ENCODE measurements at places on chromosomes 7 and 10.

DNA sequence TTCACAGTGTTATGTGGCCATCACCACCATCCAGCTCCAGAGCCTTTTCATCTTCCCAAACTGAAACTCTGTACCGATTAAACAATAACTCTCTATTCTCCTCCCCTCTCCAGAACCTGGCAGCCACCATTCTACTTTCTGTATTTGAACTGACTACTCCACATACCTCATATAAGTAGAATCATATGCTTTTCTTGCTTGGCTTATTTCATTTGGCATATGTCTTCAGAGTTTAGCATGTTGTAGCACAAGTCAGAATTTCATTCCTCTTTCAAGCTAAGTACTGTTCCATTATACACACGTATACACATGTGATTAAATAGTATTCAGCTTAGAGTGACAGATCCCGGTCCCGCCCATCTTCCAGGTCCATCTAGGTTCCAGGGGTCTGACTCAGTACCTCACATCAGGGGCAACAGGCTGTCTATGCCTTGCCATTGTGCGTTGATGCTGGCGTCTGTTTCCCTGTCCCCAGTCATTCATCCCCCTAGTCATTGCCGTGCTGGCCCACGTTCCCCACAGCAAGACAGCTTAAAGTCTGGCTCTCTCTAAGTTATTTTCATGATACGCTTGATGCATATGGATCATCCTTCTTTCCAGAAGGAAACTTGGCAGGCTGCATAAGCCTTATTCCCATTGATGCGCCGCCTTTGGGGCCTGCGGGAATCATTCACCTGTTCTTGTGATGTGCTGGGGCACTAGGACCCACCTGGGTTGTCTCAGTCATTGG lies 108.3 kb downstream of the CHN2 start:
- no peak for DNase-seq

DNA sequence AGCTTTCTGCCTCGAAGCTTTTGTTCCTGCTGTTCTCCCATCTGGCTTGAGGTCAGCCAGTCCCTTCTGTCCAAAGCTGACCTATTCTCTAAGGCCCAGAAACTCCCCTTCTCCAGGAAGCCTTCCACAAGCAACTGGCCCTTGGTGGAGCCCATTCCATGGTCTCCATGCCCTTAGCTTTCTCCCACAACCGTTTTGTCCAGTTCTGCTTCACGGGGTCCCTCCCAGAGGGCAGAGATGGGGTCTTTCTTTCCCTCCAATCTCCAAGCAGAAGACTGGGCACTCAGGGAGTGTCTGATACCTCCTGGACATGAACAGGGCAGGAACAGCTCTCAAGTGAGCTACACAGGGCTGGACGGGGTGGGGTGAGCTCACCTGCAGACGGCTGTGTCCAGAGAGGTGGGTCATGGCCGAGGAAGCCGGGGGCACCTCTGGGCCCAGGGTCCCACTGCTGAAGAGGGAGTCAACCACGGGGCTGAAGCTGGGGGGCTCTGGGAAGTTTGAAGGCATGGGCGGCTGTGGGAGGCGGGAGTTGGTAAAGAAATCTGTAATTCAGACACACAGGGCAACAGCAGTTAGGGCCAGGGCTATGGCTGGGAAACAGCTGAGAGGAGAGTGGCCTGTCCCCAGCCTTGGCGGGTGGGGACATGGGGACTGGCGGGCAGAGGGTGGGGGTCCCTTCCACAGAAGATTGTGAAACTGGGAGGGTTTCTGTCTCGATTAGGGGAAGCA lies 20.9 kb upstream of the TBL2 start:
- no peak for DNase-seq

DNA sequence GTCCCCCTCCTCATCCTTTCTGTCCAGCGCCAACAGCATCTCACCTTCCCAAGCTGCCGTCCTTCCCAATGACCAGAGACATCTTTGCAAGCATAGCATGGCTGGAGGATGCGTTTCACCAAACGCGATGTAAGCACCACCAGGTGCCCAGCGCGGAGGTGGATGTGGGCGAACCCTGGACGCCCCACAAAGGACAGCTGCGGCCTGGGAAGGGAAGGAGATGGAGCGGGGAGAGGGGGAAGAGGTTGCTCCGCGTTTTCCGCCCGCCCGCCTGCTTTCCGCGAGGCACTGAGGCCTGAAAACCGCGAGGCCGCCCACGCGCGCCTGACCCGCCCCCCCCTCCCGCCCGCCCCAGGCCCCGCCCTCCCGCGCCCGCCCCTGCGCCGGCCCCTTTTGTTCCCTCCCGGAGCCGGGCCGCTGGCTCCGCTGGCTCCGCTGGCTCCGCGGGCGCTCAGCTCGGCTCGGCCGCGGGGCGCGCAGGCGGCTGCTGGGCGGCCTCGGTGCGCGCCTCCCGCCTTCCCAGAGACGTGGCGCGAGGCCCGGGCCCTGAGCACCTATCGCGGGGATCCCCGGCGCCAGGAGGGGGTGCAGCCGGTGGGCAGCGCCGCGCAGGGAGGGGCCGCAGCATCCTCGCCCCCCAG lies at the start of gene CLIP2:
TSS of gene CLIP2 (plus strand) at position 390 of the 641 bp plus-strand sequence. CDS start 28,140 bp downstream, outside the sequence.
- DNase-seq: no peak

DNA sequence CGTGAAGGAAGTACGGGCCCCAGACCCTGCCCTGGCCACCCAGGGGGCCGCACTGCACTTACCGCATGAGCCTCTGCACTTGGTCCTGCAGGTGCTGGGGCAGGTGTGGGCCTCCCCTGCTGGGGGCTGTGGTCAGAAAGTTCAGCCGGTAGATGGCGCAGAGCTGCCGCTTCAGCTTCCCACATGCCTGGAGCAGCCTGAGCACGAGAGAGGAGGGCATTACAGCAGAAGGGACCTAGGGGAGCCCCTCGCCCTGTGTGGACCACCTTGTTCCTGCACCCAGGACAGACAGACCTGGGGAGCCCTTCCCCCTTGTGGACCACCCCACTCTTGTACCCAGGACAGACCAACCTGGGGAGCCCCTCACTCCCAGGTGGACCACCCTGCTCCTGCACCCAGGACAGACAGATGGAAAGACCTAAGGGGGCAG lies 8.7 kb upstream of the PYROXD2 start:
- DNase-seq: no peak

- no peak for DNase-seq
Measured at GRCh38 chr7:114910787-114911186, 11.1 kb upstream of the MDFIC start.
